ENCODE measurements at places on chromosomes 6 and 20.

DNA sequence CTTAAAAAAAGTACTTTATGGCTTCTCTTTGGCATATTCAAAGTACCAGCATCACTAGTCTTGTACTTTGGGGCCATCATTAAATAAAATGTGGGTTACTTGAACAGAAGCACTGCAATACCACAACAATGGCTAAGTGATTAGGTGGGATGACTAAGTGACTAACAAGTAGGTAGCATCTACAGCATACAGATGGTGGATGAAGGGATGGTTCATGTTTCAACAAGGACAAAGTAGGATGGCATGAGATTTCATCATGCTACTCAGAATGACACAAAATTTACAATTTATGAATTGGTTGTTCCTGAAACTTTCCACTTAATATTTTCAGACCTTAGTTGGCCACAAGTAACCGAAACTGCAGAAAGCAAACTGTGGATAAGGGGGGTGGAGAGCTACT is 7.7 kb downstream of the MPC1 start:
- DNase-seq = no peak

GRCh38 chr6:165184192-165184979 is 125.0 kb downstream of the C6orf118 start:
- DNase-seq = no peak

DNA sequence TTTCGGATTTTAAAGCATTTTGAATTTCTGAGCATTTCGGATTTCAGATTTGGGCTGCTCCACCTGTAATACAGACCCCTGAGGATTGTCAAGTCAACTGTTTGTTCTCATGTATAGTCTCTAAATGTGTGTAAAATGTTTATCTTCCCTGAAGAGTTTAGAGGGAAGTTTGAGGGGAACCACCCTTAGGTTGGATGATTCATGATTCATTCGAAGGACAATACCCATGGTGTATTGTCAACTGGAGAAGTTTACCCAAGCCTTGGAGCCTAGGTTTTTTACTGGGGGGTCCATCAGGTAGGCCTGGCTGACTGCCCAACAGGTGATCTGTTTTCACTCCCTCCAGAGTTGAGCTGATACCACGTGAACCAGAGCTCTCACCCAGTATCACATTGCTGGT is 18.9 kb downstream of the GSTA4 start:
- DNase-seq = no peak

DNA sequence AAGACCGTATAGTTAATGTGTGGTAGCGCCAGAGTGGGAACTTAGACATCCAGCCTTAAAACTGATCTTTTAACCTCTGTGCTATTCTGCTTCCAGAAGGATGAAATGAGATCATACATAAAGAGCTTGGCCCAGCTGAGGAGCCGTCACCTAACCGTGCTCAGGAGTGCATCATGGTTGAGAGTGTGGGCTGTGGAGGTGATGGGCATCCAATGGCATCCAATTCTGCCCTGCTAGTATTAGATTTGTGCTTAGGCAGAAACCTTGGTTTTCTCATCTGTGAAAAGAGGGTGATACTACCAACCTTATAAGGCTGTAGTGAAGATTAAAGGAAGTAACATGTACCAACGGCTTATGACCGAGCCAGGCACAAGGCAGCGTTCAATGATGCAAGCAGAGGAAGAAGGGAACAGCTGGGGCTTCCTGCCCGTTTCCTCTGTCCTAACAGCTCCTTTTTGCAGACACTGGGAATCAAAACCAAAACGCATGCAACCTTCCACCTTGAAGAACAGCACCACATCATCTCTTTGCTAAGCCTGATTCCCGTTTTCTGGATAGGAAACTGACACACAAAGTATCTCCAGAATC is 1.3 kb downstream of the SLC22A16 start:
- DNase-seq = no peak

- DNase-seq = no peak
Observed at GRCh38 chr6:84161190-84161589, 66.3 kb downstream of the CEP162 start.

DNA sequence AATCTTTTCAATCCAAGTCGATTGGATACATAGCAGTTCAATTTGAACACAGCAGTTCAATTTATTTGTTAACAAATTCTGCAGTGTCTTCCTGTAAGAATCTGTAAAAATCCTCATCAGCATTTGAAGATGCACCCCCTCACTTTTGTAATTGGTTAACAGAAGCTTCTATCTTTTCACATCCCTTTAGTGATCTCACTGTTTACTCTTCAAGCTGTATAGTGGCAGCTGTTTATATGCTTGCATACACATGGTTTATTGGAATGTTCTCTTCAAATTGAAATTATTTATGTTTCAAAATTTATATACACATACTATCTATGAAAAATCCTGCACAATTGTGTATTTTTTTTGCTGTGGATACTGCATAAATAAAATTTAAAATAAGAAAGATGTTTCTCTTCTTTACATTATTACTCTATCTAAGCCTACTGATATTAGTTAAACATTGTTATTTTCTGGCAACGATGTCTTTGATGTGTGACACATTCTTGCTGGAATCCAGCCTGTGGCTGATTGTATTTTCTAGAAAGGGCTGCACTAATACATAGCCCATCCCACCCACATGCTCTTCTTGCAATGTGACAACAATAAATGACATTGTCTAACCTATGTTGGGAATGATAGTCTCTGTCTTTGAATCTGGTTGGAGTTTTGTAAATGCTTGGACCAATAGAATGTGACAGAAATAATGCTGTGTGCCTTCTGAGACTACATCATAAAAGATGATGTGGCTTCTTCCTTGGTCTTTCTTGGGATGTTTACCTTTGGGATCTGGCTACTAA is 573.0 kb downstream of the CD109 start:
- no peak for DNase-seq

DNA sequence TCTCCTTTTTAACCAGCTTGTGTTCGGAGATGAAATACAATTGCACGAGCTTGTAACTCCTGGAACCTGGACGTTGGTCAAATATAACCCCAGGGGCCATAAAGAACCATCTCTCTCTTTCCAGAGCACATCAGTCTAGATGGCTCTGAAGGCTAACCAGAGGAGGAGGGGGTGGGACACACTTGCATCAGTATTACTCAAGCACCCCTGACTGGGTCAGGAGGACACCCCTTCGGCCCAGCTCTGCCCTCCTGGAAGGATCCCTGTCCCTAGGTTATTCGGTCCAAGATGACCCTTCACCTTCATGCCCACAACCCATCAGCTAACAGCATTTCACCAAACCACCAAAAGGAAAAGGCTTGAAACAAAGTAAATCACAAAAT is 67.1 kb downstream of the FYN start:
- no peak for DNase-seq

DNA sequence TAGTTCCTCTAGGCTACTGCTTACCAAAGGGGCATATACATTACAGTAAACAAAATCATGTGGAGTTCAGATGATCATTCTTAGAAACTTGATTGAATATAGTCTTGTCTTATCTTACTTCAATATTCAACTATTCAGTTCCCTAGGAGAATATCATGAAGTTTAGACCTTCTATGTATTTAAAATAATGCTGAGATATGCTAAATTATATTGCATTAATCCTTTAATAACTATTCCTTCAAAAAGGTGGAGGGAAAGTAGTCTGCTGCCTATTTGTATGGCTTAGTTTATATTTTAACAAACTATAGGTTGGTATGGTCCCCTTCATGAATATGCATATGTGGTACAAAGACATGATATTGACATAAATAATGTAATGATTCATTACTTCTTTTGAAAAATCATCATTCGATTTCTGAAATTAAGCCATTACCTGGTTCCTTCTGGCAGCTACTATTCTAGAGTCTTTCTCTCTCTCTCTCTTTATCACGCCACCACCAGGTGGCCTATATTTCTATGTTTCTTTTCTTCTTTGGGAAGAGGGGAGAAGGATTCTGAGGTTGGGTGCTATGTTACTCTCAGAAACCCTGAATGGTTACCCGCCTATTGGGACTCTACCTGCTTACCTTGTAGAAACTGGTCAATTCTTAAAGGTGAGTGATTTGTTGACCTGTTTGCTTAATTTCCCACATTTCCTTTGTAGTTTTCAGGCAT is 855.8 kb downstream of the HACE1 start:
- DNase-seq = no peak

- DNase-seq = no peak
Observed at GRCh38 chr6:40075056-40075590, 140.9 kb upstream of the MOCS1 start.

GRCh38 chr6:2960935-2961334 is 10.4 kb downstream of the SERPINB6 start:
- no peak for DNase-seq

GRCh38 chr6:12709116-12709515 is 7.5 kb upstream of the PHACTR1 start:
- DNase-seq = no peak

- no peak for DNase-seq
Observed at GRCh38 chr20:34921436-34921835, 34.2 kb downstream of the GSS start.

- DNase-seq = no peak
Observed at GRCh38 chr20:50344232-50345071, 153.8 kb downstream of the CEBPB start.

Measured in stimulated activated CD8-positive, alpha-beta memory T cell treated with anti-CD3 and anti-CD28 coated beads, Interleukin-12 subunit alpha, Interleukin-12 subunit beta, amount 100 ng/mL, for 1 hour (primary cell).